ENCODE measurements at places on chromosomes 12 and 14.

GRCh38 chr14:76810953-76811400 is 1.7 kb downstream of the ANGEL1 start:
- peak overlapping the region; percentile 30 for H3K4me3 ChIP-seq
- H3K36me3 ChIP-seq: peaks cover 8% of the 10 kb centered on the region
- no peak overlapping the region for H3K27ac ChIP-seq
- no peaks in the 10 kb centered on the region for H3K27me3 ChIP-seq
- no peak for DNase-seq

- H3K27ac ChIP-seq: no peak overlapping the region
- H3K36me3 ChIP-seq: no peaks in the 10 kb centered on the region
- H3K27me3 ChIP-seq: no peaks in the 10 kb centered on the region
Observed at GRCh38 chr12:89384050-89384758, 31.9 kb upstream of the DUSP6 start.

- H3K27ac ChIP-seq: peak overlapping the region; percentile 92
- peaks cover 3% of the 10 kb centered on the region for H3K36me3 ChIP-seq
Observed at GRCh38 chr14:73887694-73888459, 1.2 kb downstream of the ZNF410 start.

- H3K27me3 ChIP-seq: no peaks in the 10 kb centered on the region
- H3K4me3 ChIP-seq: peak overlapping the region; percentile 89
- H3K36me3 ChIP-seq: no peaks in the 10 kb centered on the region
- H3K4me1 ChIP-seq: peaks cover 21% of the 10 kb centered on the region
Observed at GRCh38 chr12:30694412-30695198, 1.1 kb downstream of the IPO8 start.

DNA sequence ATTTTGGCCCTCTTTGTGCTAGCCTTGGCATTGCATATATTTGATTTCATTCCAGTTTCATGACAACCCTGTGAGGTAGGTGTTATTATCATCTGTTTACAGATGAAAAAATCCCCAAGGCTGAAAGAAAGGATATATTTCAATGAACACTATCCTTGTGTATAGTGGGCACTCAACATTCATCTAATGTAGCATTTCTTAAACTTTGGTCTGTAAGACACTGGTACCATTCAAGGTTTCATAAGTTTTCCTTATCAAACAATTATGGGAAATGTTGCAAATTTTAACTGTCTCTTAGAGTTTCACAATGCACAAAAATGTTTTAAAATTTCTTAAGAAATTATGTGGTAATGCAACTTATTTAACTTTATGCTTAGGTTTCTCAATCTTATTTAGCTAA is 44.3 kb downstream of the ATP23 start:
- DNase-seq: no peak
- H3K36me3 ChIP-seq: no peaks in the 10 kb centered on the region
- no peak overlapping the region for H3K4me3 ChIP-seq
- H3K4me1 ChIP-seq: no peaks in the 10 kb centered on the region
- H3K27me3 ChIP-seq: no peaks in the 10 kb centered on the region

DNA sequence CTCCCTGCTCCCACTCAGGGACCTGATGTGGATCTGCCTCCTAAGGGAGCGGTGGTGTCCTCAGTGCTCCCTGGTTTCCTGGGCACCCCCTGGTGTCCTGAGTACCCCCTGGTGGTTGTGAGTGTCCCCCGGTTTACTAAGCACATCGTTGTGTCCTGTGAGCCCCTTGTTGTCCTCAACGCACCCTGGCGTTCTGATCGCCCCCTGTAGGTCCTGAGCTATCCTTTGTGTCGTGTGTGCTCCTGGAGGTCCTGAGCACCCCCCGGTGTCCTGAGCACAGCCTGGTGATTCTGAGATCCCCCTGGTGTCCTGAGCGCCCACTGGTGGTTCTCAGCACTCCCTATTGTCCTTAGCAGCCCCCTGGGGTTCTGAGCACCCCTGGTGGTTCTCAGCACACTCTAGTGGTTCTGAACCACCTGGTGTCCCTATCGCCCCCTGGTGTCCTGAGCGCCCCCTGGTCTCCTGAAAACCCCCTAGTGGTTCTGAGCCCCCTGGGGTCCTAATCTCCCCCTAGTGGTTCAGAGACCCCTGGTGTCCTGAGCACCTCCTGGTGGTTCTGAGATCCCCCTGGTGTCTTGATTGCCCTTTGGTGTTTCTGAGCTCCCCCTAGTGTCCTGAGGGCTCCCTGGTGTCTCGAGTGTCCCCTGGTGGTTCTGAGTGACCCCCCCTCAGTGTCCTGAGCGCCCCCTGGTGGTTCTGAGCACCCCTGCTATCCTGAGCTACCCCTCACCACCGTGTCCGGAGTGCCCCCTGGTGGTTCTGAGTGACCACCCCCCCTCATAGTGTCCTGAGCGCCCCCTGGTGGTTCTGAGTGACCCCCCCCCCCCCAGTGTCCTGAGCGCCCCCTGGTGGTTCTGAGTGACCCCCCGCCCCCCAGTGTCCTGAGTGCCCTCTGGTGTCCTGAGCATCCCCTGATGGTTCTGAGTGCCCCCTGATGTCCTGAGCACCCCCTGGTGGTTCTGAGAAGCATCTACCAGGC is 615.1 kb downstream of the TMEM121 start:
- no peak overlapping the region for H3K27ac ChIP-seq
- no peaks in the 10 kb centered on the region for H3K27me3 ChIP-seq
- peak; percentile 31 for DNase-seq
- no peak overlapping the region for H3K4me3 ChIP-seq
- no peaks in the 10 kb centered on the region for H3K36me3 ChIP-seq
- H3K4me1 ChIP-seq: no peaks in the 10 kb centered on the region

- peak; percentile 10 for DNase-seq
- no peaks in the 10 kb centered on the region for H3K27me3 ChIP-seq
- H3K4me1 ChIP-seq: peaks cover 31% of the 10 kb centered on the region
Observed at GRCh38 chr14:65281991-65282895, 130.3 kb upstream of the FUT8 start.

- no peaks in the 10 kb centered on the region for H3K27me3 ChIP-seq
- DNase-seq: no peak
- H3K36me3 ChIP-seq: peaks cover 8% of the 10 kb centered on the region
- peak overlapping the region; percentile 72 for H3K4me3 ChIP-seq
- peak overlapping the region; percentile 62 for H3K27ac ChIP-seq
- H3K4me1 ChIP-seq: peaks cover 35% of the 10 kb centered on the region
Observed at GRCh38 chr14:58299401-58300330, 1.3 kb downstream of the ARID4A start.

GRCh38 chr12:65182012-65182739 is 12.8 kb downstream of the LEMD3 start:
- H3K4me3 ChIP-seq: no peak overlapping the region
- no peaks in the 10 kb centered on the region for H3K27me3 ChIP-seq
- H3K36me3 ChIP-seq: peaks cover 3% of the 10 kb centered on the region

GRCh38 chr12:45182511-45182910 is 33.4 kb upstream of the ANO6 start:
- H3K4me3 ChIP-seq: no peak overlapping the region
- H3K27me3 ChIP-seq: no peaks in the 10 kb centered on the region
- DNase-seq: no peak
- H3K4me1 ChIP-seq: no peaks in the 10 kb centered on the region

Measured in CD8-positive, alpha-beta memory T cell (primary cell).